ENCODE measurements at places on chromosomes 5 and 9. TPM values are rescaled to one million over a fixed set of nuclear protein-coding genes. Genes with fewer than 3 reads are reported as not detected.
A peak's percentile ranks its signal among the peaks of the same experiment; 100 is the strongest.

MARVELD2 gene
- polyA plus RNA-seq = 0.36 TPM

DNA sequence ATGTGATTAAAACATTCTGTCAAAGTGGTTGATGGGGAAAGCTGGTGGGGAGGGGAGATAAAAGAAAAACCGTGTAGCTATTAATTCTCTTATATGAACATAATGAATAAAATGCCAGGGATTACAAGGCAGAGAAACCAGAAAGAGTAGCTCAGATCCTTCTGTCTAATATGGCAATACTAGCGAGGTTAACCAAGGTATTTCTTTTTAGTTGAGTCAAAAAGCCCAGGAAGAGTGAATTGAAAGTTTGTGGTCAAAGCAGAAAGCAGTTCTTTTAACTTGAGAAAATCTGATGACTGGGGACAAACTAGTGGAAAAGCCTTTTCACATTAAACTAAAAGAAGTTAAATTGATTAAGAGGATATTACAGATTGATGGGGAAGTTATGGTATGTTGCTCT lies 76.0 kb downstream of the ERBIN start:
- DNase-seq = no peak

DNA sequence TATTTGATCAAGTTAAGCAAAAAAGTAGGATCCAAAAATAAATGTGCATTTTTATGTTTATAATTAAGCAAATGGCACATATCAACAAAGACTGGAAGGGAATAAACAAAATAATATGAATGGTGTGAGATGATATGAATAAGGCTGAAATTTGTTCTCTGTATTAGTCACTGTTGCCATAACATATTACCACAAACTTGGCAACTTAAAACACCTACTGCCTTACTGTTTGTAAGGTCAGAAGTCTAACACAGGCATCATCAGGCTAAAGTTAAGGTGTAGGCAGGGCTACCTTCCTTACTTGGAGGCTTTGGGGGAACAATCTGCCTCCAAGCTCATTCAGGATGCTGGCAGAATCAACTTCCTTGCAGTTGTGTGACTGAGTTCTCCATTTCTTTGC lies 19.3 kb downstream of the PGGT1B start:
- no peak for DNase-seq

DNA sequence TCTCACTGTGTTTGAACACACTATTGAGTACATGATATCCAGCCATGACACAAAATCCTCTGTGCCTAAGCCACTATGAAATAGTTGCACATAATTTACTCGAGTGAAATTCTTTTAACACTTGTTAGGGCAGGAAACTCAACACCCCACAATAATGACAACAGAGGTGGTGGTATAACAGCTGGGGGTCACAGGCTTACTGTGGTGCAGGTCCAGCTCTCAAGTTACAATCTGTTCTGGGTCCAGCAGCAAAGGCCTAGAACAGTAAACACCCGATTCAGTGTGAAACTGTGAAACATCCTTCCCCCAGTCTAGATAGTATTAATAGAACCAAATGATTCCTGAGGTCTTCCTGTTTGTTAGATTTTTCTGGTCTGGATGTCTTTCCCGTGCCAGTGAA lies 102.9 kb upstream of the APC start:
- no peak for DNase-seq

DNA sequence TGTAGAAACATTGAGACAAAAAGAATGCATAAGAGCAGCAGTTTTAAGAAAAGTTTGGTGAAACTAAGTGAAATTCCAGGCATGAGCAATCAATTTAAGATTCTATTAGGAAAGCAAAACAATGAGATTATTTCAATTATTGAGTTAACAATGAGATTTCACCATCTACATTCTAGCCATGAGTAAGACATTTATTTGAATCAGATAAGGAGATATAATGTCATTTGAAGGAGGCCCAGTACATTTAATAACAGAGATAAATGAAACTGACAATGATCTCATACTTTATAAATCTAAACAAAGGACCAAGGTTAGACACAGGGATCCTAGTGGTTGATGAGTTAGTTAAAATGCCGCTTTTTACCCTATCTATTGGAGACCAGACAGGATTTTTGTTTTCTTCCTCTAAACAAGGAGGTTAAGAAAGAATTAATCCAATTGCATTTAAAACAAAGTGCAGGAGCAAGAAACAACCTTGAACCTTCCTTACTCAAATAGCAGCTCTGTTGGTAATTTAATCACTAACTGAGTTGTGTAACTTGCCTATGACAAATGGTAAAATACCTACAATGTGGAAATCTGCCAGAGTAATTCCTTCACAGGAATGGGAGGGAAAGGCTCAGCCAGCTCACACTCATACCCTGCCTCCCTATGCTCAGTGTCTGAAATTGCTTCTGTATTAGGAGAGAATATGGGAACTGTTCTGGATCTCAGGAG lies 103.5 kb upstream of the NR3C1 start:
- no peak for DNase-seq

DNA sequence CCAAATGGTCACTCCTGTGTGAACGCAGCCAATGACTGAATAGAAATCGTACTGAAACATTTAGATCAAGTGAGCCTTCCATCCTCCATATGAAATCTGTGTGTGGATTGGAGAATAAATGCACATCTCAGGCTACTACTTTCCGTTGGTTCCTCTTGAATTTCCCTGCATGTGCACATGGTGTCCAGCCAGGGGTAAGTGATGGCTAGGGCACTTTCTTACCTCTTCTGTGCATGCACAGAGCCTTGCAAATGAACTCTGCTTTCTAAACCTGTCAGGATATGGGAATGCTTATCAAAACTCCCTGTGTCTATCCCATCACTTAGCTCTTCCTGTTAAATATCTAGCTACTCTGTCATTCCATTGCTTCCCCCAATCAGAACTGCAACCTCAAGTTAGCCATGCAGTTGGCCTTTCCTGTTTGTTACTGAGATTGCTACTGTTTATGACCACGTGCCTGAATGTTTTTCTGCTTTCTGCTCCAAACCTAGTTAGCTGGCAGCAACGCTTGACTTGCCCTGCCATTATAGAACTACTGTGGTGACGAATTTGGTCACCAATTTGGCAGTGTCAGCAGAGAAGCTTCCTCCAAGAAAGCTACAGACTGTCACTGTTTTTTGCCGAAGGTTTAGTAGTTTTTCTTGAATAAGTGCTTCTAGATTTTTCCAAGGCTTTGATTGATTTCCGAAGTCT lies 661.6 kb downstream of the LRRC70 start:
- no peak for DNase-seq

- no peak for DNase-seq
These were observed 67.6 kb downstream of the TLE4 start for GRCh38 chr9:79639354-79639753.

GRCh38 chr9:131276094-131276888 lies at the start of gene FAM78A:
FAM78A (minus strand) TSS chr9:131276510; CDS start chr9:131276179, 331 bp downstream.
- peak; percentile 64 for DNase-seq

- no peak for DNase-seq
These were observed 56.0 kb downstream of the WHRN start for GRCh38 chr9:114449236-114449635.

DNA sequence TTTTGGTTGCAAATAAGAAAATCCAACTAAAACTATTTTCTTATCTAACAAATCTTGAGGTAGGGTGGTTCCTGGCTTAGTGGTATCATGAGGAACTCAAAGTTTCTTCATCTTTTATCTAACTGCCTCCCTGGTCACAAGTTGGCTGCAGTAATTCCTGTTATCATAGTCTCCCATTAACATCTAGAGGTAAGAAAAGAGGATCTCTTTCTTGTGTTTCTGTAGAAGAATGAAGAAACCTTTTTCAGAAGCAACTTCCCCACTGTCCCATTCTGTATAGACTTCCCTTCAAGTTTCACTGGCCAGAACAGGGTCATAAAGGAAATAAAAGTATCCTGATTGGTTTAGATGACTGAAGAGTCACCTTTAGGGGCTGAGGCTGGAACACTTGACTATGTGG lies 81.8 kb upstream of the ELL2 start:
- no peak for DNase-seq

GRCh38 chr5:15499528-15500324 lies at the start of gene FBXL7:
FBXL7 (plus strand) TSS chr5:15500180.
- no peak for DNase-seq

All from naive B cell (primary cell).